Naive thymus-derived CD4-positive, alpha-beta T cell (primary cell): ENCODE measurements at places on chromosomes 3 and 15. TPM values are rescaled to one million over a fixed set of nuclear protein-coding genes. Genes with fewer than 3 reads are reported as not detected.

GRCh38 chr3:102068327-102068726 is 219.0 kb downstream of the NFKBIZ start:
- DNase-seq, result no peak

MAGI1 gene
- not detected for polyA plus RNA-seq

DNA sequence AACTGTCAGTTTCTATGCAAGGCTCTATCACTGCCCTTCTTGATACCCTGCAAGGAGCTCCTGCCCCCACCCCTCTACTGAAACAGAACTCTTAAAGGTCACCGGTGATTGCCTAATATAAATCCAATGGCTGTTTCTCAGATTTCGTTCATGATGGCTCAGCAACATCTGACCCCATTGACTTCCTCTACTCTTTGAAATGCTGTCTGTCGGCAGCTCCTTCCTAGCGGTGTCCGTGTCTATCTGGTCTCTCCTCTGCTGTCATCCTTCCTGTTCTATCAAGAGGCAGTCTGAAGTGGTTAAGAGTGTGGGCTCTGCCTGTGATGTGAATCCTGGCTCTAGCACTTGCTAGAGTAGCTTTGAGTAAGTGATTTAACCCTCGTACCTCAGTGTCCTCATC is 5.5 kb downstream of the TMEM266 start:
- DNase-seq, result peak; percentile 24

TMEM212 gene
- not detected for polyA plus RNA-seq

PAK6 gene
- polyA plus RNA-seq, result not detected

ACKR2 gene
- polyA plus RNA-seq, result not detected

DNA sequence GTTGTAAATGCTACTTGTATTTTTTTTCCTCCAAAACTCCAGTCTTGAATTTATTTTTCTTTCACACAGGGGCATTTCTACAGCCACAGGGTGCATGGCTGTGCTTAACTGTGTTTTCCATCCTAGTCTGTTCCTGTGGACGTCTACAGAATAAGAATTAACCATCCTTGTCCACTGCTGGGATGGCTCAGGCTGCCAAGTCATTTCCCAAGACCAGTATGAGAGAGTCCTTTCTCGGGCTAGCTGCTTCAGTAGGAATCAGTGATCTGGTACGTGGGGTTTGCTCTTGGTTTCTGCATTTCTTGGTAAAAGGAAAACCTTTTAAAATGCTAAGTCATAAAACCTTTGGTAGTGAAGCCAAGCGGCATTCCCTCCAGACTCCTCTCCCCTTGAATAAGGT is 29.8 kb downstream of the CHDH start:
- DNase-seq, result no peak

GRCh38 chr3:193827040-193827669 is 234.1 kb downstream of the OPA1 start:
- no peak for DNase-seq

DNA sequence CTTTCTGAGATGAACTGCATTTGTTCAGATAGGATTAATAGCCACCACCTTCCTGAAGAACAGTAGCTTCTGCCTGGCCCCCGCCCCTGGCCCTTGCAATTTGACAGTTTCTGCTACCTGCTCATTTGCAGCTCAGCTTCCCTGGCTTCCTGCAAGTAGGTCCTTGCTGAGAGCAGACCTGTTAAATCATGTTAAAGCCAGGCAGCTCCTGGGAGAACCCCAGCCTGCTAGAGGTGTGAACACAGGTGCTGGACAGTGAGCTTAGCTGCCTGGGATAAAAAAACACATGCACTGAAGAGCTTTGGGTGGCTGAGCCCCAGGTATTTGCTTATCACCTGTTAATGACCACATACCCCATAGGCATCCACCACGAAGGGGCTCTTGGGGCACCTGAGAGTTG is 143.4 kb downstream of the PTPRG start:
- DNase-seq, result no peak
